ENCODE measurements at places on chromosomes 5 and 9.

DNA sequence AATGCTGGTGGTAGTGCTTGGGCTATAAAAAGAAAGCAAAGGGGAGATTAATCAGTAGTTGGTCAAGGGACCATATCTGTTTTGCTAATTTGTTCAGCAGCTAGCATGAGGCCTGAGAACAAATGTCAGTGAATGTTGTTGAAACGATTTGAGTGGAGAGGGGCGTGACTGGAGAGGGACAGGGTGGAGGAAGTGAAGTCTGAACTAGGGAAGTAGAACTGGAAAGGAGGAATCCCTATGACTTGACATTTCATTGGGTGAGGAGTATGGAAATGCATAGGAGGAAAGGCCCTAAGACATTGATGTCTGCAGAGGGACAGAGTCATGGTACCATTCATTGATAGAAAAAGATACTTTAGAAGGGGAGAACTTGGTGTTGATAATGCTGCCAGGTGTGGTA, 19.7 kb downstream of the TLE4 start:
- DNase-seq = no peak

GRCh38 chr9:83425240-83425639, 113.0 kb downstream of the FRMD3 start:
- DNase-seq = no peak

DNA sequence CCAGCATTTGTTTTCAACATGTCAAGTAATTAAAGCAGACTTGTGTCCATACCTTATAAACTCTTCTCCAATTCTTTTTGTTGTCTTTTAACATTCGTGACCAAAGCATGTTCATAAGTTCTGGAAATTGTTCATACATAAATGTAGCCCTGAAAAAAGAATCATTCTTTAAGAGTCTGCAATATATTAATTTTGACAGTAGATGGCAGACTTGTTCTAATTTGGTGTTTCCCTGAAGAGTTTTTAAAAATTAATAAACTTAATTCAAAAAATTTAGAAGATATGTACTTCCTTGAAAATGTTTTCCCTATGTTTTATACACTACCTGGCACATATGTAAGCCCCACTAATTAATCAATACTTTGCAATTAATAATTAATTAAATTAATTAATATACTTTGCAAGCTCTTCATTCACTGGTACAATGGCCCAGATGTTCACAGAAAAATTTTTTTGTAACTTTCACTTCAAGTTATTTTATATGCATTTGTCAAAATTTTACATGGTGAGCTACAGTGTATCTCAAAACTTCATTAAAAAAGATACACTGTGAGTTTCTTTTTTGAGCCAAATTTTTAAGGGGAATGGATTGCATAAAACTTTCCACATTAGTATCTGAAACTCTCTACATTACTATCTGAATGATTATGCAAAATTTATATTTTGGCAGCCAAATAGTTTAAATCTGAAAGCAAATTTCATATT, 42.1 kb downstream of the CLINT1 start:
- DNase-seq = no peak

GRCh38 chr9:25519286-25519685, 159.0 kb downstream of the TUSC1 start:
- DNase-seq = no peak

DNA sequence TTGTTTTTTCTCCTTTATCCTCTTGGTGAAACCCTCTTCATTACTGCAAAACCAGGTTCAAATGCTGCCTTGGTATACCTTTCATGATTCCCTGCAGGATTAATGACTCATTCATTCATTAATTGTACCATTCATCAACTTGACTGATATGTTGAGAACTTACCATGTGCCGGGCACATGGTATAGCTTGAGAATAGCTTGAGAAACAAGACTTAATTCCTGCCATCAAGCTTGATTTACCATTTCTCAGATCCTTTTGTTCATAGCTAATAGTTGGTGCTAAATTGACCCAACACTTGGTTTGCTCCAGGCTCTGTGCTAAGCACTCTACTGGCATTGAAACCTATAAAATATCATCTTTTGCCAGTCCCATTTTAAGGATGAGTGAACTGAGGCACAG, 165.7 kb downstream of the YIPF5 start:
- DNase-seq = no peak

All from activated naive CD8-positive, alpha-beta T cell treated with anti-CD3 and anti-CD28 coated beads, Interleukin-2, amount 50 U/mL, for 16 hours (primary cell).